CD8-positive, alpha-beta T cell (primary cell): ENCODE measurements at places on chromosomes 6 and 20.

GRCh38 chr6:138538390-138539031 is 39.2 kb upstream of the NHSL1 start:
- DNase-seq, result no peak

DNA sequence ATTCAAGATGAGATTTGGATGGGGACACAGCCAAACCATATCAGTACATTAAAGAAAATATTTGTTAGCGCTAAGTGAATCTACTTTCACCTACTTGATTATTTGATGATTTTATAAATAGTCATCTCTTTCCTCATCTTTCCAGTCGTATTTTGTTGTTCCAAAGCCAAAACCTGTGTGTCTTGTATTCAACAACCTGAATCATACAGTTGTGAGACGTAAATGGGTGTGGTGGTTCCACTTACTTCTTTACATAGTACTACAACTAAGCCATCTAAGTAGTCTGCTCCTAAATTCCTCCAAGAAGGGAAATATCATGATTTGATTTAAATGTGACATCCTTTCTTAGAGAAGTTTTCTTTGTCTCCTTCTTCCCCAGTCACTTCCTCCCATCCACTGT is 132.8 kb downstream of the ESR1 start:
- no peak for DNase-seq

DNA sequence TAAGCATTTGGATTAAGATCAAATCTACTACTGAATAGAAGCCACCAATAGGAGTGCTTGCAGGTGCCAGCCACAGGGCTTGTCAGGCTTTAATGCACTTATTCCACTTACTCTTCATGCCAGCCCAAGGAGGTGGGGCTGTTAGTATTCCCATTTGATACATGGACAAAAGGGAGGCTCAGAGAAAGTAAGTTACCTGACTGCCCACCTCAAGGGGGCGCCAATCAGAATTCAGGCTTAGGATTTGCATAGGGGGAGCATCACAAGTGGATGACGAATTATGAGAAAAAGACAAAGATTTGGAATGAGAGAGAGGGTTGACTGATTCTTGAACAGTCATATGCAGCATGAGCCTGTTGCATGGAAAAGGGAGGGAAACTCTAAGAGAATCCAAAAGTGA is 188.4 kb upstream of the TSHZ2 start:
- DNase-seq, result peak; percentile 8

GRCh38 chr20:40682104-40682981 is 6.7 kb downstream of the MAFB start:
- DNase-seq, result no peak

- DNase-seq, result no peak
Measured at GRCh38 chr20:39066471-39067242, 104.5 kb downstream of the DHX35 start.

- DNase-seq, result no peak
Measured at GRCh38 chr20:50292591-50293283, 102.1 kb downstream of the CEBPB start.

GRCh38 chr20:61949714-61950640 is 115.7 kb downstream of the TAF4 start:
- DNase-seq, result no peak

DNA sequence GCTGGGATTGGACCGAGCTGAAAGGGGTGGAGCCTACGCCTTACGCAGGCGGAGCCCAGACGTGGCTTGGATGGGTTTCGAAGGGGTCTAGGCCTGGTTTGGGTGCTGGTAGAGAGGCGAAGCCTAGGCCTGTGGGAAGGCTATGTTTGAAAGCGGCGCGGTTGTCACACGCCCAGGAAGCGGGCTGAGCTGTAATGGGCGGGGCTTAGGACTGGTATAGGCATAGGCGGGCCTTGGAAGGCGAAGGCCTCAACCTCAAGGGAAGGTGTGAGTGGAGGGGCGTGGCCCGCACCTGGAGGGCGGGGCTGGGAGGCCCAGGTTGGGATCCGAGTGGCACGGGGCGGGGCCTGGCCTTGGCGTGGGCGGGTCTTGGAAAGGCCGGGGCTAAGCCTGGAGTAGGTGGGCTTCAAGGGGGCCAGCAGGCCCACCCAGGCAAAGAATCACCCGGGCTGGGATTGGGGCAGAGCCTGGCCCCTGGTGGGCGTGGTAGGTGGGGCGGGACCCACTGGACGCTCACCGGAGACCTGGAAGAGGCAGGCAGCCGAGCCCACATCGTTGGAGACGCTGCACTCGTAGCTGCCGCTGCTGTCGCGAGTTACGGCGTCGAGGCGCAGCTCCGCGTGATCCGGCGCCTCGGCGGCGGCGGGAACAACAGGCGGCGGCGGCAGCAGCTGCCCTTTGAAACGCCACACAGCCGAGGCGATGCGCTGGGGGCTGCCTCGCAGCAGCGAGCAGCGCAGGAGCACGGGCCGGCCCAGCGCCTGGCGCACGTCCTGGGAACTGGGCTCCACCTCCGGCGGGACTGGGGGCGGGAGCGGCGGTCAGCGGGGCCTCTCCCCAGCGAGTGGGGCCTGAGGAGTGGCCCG is 49.0 kb downstream of the MDGA1 start:
- DNase-seq, result no peak

- no peak for DNase-seq
Measured at GRCh38 chr6:168695701-168696100, 254.7 kb downstream of the SMOC2 start.

DNA sequence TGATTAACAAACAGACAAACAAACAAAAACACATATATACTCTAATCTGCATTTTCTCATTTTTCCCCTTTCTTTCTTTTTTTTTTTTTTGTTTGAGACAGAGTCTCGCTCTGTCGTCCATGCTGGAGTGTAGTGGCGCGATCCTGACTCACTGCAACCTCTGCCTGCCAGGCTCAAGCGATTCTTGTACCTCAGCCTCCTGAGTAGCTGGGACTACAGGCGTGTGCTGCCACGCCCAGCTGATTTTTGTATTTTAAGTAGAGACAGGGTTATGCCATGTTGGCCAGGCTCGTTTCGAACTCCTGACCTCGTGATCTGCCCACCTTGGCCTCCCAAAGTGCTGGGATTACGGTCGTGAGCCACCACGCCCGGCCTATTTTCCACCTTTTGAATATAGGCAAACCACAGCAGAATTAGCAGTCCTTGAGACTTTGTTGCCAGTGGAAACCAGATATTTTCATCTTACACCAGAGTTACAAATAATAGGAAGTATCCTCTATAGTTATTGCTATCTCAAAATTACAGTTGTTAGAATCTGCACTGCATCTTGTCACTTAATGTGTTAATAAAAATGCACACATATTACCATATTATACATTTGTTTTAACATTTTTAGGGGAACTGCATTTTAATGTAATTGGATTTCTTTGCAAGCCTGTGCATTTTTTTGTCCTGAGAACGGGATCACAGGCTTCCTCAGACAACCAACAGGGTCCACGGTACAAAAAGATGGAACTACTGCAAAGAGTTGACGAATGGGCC is 208.2 kb upstream of the ZNF217 start:
- DNase-seq, result no peak

DNA sequence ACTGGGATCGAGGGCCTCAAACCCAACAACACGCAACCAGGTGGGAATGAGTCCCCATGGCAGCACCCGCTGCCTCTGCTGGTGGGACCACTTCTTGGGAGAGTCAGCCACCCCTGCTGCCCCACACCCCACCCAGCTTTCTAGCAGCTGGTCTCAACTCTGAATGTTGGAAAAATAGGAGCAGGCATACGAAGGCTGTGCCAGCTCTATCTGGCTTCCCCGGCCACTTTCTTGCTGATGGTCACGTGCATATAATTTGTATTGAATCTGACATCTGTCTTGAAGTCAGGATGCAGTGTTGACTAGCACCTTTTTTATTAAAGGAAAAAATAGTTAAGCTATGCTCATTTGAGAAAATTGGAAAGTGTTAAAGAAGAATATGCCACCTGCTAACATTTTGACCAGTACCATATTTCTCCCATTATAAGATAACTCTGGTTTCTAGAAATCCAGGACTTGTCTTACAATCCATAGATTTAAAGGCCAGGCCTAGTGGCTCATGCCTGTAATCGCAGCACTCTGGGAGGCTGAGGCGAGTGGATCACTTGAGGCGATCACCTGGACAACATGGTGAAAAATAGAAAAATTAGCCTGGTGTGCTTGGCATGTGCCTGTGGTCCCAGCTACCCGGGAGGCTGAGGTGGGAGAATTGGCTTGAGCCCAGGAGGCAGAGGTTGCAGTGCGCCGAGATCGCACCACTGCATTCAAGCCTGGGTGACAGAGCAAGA is 26.9 kb upstream of the MAPRE1 start:
- no peak for DNase-seq

- no peak for DNase-seq
Measured at GRCh38 chr20:61804752-61805295, 260.9 kb downstream of the TAF4 start.

DNA sequence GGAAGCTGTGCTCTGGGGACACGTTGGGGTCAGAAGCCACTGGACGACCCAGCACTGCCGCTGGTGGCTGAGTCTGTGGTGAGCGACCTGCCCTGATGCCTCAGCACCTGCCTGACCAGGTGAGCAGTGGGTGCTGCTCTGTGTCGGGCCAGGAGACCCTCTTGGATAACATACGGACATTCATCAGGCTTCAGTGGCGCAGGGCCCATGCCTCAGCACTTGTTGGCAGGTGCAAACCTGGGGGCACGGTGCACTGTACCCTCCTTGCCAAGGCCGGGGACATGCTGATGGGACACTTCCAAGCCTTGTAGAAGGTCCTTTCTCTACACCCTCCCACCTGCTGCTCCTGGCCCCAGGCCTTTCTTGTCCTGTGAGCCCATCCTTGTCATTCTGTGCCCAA is 34.1 kb downstream of the MYT1 start:
- DNase-seq, result no peak

GRCh38 chr6:139028658-139029469 is at the start of gene ABRACL:
TSS of gene ABRACL (plus strand) at chr6:139028745. CDS start at chr6:139034161, 5,416 bp downstream.
- peak; percentile 89 for DNase-seq

DNA sequence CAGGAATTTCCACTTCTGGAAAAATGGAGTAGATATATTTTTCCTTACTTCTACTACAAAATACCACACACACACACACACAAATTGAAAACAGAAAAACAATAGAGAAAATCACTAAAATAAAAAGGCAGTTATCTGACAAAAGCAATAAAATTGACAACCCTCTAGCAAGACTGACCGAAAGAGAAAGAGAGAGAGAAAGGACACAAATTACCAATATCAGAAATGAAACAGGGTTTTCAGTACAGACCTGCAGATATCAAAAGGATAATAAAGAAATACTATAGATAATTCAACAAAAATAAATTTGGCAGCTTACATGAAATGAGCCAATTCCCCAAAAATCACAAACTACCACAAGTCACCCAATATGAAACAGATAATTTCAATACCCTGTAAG is 104.7 kb downstream of the OPRM1 start:
- no peak for DNase-seq

DNA sequence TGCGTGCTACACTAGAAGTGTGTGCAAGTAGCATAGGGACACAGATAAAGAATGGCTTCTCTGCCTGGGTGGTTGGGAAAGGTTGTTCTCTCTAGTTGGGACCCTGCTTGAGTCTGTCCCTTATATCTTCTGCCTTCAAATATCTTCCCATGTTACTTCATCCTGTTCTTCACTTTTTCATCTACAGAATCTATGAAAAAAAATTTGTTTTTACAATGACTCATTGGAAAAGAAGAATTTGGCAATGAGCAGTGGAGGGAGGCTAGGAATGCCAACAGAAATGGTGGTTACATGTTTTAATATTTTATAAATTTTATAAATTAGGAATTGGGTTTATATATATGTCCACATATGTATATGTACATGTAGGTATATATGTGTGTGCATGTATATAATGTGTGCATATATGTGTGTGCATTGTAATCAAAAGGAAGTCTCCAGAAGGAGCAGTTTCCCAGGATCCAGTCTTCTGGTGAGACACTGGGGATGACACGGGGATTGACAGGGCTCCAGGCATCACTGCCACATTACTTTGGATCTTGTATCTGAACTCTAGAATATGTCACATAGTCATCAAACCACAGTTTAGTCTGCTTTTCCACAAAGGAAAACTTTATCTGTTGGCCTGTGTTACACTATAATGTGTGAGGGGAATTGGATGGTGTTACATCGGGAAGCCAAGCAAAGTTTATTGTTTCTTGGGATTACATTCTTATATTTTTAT is 75.3 kb upstream of the RIPOR2 start:
- DNase-seq, result no peak

DNA sequence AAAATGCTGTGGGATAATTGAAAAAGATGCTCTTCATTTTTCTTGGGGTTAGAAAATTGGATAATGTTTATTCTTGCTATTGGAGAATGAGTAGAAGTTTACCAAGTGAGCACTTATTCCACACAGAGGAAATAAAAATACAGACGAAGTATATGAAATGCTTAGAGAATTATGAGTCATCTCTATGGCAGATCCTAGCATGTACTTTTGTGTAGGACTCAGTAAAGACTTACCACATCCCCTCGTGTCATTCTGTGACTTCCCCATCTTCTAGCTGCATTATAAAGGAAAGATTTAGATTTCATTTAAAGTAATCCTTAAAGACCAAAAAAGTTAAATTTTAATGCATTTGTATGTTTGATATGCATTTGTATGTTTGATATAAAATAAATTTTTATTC is 685.6 kb downstream of the TBC1D32 start:
- DNase-seq, result no peak

GRCh38 chr6:53605543-53606235 is 59.9 kb downstream of the KLHL31 start:
- DNase-seq, result no peak

GRCh38 chr6:13101409-13101808 is 226.9 kb downstream of the TBC1D7 start:
- no peak for DNase-seq

DNA sequence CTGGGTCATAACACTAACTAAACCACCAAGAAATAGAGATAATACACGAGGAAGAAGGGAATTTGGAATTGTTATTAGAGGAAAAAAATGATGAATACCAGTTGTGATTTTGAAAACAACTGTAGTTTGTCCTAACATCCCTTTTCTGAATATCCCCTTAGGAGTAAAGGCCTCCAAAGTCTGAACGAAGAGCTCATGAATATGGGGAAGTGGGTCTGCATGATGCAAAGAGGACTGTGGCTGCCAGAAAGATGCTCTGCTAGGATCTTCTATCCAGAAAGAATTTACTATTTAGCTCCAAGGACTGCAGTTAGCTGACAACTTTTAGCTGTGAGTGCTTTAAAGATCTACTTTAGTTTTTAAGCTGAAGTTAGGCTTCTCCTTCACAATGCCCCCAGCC is 308.8 kb upstream of the HS3ST5 start:
- DNase-seq, result no peak
